ENCODE measurements at places on chromosomes 4 and X.
A peak's percentile ranks its signal among the peaks of the same experiment; 100 is the strongest.

GRCh38 chrX:34586346-34586911 lies 70.7 kb downstream of the TMEM47 start:
- DNase-seq, result no peak

DNA sequence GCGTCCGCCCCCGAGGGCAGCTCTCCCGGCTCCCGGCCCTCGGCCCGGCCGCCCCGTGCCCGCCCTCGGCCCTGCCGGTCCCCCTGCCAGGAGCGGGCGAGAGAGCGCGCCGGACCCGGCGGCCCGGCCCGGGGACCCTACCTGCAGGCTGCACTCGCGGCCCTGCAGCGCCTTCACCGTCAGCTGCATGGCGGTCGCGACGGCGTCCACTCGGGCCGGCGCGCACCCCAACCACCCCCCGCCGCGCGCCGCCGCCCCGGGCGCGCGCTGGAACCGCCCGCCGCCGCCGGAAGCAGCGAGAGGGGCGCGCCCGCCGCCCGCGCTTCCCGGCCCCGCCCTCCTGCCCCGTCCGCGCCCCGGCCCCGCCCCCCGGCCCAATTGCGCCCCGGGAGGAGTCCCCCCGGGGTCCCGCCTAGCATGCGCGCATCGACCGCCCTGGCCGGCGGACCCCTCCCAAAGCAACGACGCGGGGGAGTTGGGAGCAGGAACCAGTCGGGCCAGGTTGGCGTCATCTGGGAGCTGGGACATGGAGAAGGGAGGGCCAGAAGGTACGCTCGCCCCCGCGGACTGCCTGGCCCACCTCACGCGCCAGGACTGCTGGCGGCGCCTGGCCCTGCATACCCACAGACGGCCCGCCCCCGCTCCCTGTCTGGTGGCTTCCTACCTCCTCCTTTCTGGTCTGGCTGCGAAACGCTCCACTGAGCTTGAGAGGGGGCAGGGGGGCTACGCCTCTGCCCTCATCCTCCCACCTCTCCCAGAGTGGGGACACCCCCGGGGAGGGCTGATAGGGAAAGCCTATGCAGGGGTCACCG lies at the start of gene UBL4A:
UBL4A (minus strand) TSS at position 220 of the 812 bp plus-strand sequence; CDS start at position 189, 31 bp downstream.
- DNase-seq, result peak; percentile 31

- no peak for DNase-seq
These were observed 30.3 kb downstream of the SEPSECS start for GRCh38 chr4:25129917-25130316.

DNA sequence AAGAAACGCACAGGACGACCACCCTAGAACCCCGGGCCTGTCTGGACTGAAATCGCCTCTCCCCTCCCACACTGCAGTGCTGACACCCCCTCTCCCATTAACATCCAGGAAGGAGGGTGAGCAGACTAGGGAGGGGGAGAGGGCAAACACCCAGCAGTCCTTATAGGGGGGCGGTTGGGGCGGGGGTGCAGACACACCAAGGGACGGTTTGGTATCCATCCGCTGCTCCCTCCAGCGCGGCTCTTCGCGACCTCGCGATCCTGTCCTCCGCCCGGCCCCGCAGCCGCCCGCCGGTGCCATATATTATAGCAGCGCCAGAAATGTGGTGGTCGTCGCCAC lies 411 bp upstream of the GPRASP1 start:
- DNase-seq, result no peak

GRCh38 chr4:121034017-121034416 lies 38.3 kb downstream of the NDNF start:
- no peak for DNase-seq

DNA sequence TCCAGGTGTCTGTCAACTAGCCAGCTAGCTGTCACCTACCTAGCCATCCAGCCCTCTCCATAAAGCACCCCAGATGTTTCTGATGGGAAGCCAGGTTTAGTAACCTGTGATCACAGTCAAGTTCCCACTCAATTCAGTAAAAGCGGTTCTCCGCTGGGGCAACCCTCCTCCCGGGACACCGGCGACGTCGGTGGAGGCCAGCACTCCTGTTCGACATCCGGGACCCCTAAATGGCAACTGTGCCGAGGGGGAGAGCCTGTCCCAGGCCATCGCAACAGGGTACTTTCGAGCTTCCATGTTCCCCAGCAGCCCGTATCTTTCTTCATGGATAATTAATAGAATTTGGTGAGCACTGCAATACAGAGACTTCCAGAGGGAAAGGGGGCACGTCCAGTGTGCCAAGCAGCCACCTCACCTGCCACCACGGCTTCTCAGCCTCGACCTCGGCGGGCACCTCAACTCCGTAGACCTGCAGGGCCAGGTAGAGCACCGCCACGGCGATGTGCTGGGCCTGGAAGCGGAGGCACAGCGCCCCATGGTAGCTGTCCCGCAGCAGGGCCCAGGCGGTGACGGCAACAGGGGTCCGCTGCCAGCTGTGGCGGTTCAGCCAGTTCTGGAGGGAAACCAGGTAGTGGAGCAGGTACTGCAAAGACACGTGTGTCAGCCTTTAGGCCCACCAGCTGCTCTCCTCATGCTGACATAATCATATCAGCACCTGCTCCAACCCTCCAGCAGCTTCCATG lies 6.7 kb downstream of the CCNQ start:
- no peak for DNase-seq

DNA sequence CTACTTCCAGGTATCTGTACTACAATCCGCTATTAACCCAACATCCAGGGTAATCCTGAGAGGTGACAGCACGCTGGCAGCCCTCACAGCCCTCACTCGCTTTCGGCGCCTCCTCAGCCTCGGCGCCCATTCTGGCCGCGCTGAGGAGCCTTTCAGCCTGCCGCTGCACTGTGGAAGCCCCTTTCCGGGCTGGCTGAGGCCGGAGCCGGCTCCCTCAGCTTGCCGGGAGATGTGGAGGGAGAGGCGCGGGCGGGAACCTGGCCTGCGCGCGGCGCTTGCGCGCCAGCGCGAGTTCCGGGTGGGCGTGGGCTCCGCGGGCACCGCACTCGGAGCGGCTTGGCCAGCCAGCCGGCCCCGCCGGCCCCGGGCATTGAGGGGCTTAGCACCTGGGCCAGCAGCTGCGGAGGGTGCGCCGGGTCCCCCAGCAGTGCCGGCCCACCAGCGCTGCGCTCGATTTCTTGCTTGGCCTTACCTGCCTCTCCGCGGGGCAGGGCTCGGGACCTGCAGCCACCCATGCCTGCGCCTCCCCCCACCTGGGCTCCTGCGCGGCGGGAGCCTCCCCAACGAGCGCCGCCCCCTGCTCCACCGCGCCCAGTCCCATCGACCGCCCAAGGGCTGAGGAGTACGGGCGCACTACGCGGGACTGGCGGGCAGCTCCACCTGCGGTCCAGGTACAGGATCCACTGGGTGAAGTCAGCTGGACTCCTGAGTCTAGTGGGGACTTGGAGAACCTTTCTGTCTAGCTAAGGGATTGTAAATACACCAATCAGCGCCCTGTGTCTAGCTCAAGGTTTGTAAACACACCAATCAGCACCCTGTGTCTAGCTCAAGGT lies 87.3 kb downstream of the PRSS12 start:
- no peak for DNase-seq

DNA sequence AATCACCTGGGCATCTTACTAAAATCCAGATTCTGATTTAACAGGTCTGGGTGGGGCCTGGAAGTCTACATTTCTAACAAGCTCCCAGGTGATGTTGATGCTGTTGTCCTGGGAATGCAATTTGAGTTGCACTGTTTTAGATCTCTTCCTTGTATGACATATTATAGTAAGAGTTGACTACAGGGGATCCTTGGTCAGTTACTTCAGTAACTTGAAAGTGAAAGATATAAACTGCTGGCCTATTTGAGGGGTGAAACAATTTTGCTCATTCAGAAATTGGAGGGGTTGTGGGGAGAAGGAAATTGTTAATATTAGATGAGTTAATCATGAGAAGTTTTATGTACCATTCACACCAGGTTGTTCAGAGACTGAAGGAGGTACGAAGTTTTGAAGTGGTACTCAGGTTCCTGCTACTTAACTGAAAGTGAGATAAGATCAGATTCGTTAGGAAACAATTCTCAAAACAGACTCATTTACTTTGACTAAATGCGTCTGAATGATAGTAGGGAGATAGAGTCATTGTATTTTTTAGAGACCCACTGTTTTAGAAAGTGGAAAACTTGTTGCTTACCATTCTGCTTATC lies 12.5 kb downstream of the SH2D1A start:
- no peak for DNase-seq

DNA sequence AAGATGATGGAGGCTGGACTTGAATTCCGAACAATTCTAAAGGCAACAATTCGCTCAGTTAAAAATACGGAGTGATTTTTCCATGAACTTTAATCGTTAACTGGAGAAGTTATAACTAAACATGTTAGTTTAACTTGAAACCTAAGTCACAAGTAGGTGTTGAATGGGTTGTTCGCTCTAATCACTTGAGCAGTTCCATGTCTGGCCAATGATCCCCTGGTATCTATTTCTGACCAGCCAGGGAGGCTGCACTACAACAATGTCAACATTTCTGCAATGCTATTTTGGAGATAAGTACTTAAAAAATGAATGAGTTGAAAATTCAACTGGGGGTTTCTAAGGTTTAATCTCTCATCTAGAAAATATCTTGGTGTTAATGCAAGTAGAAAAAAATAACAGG lies 112.5 kb downstream of the NR3C2 start:
- DNase-seq, result no peak

GRCh38 chrX:126376465-126376864 lies 176.1 kb downstream of the DCAF12L1 start:
- DNase-seq, result no peak

DNA sequence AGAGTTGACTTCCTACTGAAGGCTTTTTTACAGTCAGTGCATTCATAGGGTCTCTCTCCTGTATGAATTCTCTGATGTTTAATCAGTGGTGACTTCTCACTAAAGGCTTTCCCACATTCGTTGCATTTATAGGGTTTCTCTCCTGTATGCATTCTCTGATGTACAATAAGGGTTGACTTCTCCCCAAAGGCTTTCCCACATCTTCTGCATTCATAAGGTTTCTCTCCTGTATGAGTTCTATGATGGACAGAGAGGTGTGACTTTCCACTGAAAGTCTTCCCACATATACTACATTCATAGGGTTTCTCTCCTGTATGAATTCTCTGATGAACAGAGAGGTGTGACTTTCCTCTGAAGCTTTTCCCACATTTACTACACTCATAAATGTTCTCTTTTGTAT lies 45.2 kb downstream of the ZNF674 start:
- DNase-seq, result no peak

- no peak for DNase-seq
These were observed 57.9 kb downstream of the CFAP299 start for GRCh38 chr4:80393246-80393969.

DNA sequence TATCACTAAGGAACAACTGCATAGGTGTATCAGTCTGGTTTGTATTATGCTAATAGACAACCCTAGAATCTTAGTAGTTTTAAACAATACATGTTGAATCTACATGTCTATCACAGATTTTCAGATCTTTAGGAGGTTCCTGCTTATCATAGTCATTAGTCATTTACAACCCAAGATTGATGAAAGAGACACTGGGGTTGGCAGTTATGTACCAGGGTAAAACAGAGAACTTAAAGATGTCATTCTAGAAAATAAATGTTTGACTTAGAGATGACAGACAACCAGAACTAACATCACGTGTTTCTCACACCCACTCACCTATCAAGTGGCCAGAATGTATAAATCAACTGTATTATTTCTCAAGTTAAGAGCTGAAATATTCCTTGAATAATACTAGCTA lies 181.9 kb downstream of the PABPC4L start:
- no peak for DNase-seq

GRCh38 chrX:137847376-137847775 lies 281.4 kb downstream of the ZIC3 start:
- no peak for DNase-seq

GRCh38 chr4:6560416-6561172 lies 14.4 kb upstream of the MAN2B2 start:
- DNase-seq, result no peak

DNA sequence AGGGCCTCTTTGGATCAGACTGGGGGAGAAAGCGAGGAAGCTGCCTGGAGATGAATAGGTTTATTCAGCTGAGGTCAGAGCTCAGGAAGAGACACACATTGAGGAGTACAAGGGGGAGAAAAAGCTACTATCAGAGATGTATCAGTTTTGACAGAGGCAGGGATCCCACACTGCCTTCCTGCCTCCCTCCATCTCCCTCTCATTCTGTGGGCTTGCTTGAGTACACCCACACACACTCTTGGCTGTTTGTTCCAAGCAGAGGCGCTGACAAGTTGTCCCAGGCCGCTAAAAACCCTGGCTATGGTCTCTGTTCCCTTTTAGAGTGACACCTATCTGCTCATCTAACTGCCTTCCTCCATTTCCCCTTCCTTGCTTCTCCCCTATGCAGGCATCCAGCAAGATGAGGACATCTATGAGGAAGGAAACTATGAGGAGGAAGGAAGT lies 5.2 kb downstream of the TSPYL2 start:
- DNase-seq, result no peak

- no peak for DNase-seq
These were observed 14.6 kb upstream of the SLC25A4 start for GRCh38 chr4:185128272-185129119.

DNA sequence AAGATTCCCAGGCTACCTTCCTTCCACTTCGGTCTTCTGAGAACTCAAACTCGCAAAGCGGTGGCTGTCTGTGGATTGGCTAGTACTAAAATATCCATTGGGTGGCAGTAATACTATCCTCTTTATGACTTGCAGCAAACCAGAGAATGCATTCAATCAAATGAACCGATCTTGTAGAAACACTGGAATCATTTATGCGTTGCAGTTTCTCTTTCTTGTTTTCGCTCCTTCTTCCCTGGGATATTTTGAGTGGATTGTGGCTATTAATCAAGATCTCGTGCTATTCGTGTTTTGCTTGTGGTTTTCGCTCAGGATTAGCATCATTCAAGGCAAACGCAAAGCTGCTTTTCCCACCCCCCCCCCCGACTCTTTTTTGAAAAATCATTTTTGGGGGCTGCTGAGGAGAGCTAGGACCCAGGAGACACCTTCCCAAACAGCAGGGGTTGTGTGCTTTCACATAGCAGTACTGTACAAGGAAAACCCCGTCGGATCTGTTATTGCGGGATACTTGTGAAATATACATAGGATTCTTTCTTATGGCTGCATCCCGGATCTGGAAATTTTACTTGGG lies at the start of gene IL1RAPL1:
IL1RAPL1 (plus strand) TSS at position 466 of the 571 bp plus-strand sequence.
- DNase-seq, result no peak

GRCh38 chr4:152510349-152511147 lies 25.3 kb downstream of the FBXW7 start:
- DNase-seq, result no peak

- no peak for DNase-seq
These were observed 154.6 kb upstream of the FAT1 start for GRCh38 chr4:186878203-186878776.

DNA sequence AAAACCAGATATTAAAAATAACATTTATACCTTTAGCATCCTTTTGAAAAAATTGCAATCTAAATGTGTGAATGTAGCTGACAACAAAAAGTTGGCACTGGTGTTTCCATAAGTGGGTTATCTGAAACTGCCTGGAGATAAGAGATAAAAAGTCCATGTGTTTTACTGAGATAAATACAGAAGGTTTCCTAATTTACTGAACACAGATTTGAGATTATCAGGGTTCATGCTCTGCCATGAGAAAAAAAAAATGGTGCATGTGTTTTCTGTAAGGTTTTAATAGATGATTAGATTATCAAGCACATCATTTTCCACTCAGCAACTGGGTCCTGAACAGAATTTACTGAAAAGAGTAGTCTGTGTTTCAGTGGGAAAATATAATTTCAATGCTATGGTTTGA lies 326.2 kb upstream of the SLIT2 start:
- DNase-seq, result no peak
